ENCODE measurements at places on chromosomes 6 and 20.

GRCh38 chr20:37354210-37355195 lies 8.6 kb downstream of the SRC start:
- DNase-seq: no peak

DNA sequence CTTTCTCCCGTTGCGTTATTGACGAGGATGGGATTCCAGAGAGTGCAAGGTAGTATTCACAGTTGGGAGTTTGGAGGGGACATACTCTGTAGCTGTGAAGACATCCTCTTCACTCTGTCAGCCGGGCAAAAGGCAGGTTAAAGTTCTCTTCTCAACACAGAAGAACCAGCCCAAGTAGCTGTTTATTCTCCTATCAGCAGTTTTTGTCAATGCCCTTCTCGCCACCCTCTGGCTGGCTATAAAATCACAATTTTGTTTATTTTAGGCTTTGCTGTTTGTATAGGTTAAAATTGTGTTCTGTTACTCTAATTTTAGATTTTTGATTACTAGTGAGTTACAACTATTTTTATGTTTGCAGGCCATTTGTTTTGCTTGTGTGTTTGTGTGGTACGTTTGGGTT lies 37.9 kb upstream of the MAS1 start:
- DNase-seq: no peak

GRCh38 chr6:44569931-44570385 lies 182.5 kb downstream of the CDC5L start:
- no peak for DNase-seq

GRCh38 chr6:133809406-133809805 lies 79.5 kb upstream of the TCF21 start:
- DNase-seq: no peak

DNA sequence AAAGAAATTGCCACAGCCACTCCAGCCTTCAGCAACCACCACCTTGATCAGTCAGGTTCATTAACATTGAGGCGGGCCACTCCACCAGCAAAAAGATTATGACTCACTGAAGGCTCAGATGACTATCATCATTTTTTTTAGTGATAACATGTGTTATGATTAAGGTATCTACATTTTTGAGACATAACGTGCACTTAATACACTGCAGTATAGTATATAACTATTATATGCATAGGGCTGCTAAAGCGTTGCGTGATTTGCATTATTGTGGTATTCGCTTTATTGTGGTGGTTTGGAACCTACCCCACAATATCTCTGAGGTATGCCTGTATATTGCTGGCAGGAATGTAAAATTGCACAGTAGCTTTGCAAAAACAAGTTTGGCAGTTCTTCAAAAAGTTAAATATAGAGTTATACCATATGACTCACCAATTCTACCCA lies 6.8 kb upstream of the RIPK1 start:
- no peak for DNase-seq

DNA sequence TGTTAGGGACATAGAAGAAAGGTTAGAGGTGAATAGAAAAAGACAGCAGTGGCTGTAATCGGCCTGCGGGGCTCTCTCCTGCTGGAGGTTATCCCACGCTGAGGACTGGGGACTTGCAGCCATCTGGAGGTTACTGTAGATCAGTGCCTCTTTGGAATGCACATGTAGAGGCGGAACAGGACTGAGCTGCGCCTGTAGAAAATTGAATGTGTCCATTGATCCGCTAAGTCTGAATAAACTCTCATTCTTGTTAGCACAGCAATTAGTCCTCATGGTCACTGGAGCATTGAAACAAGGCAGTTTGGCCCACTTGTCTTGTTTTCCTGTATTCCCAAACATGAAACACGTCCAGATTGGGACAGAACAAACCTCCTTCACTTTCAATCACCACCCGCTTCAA lies 46.3 kb upstream of the F13A1 start:
- no peak for DNase-seq

DNA sequence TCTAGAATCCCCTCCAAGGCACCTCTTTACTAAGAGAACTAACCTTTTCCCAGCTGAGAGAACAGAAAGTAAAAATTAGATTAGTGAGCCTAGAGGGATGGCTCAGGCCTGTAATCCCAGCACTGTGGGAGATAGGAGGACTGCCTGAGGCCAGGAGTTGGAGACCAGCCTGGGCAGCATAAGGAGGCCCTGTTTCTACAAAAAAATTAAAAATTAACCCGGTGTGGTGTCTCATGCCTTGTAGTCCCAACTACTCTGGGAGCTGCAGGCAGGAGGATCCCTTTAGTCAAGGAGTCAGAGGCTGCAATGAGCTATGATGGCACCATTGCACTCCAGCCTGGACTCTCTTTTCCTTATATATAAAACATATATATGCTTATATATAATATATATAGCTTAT lies 5.5 kb upstream of the OOEP start:
- no peak for DNase-seq

DNA sequence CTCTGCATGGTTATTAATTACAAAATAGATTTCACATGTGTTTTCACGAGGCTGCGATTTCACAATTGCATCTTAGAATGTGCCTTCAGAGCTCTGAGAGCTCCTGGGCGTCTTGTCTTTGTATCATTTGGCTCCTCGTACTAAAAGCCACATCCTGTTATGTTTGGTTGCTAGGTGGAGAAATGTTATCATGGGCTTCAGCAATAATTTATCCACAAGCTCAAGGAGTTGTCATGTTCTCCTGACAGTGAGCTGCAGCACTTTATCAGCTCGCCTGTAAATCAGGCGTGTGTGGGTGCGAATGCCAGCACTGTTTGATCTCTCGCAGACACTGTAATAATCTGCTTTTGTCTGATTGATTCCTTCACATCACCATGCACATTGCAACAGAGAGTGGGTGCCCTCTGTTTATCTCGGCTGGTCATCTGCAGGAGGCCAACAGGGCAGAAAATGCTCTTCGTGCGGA lies 218.6 kb upstream of the ZFP64 start:
- DNase-seq: no peak

GRCh38 chr6:78947529-78947928 lies 80.2 kb downstream of the IRAK1BP1 start:
- no peak for DNase-seq

DNA sequence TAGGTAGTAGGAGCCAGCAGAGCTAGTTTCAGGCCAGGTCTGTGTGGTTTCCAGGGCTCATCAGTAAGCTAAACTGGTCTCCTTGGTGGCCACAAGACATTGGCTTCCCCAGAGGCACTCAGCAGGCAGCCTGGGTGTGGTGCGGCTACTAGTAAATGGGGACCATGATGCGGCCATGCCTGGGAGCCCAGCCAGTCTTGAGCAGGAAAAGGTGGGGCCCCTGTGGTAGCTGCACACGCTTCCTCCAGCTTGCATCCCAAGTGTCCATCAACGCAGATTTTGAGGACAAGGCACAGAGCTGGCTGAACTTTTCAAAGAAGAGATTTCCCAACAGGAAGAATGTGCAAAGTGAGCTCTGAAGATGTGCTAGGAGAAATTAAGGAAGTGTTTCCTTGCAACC lies 107.4 kb upstream of the NAA20 start:
- no peak for DNase-seq
